GM23248 (cell line): ENCODE measurements at places on chromosomes 4 and X. TPM values are rescaled to one million over a fixed set of nuclear protein-coding genes. Genes with fewer than 3 reads are reported as not detected.

FABP2 gene
- not detected in 2 replicates for polyA plus RNA-seq

DNA sequence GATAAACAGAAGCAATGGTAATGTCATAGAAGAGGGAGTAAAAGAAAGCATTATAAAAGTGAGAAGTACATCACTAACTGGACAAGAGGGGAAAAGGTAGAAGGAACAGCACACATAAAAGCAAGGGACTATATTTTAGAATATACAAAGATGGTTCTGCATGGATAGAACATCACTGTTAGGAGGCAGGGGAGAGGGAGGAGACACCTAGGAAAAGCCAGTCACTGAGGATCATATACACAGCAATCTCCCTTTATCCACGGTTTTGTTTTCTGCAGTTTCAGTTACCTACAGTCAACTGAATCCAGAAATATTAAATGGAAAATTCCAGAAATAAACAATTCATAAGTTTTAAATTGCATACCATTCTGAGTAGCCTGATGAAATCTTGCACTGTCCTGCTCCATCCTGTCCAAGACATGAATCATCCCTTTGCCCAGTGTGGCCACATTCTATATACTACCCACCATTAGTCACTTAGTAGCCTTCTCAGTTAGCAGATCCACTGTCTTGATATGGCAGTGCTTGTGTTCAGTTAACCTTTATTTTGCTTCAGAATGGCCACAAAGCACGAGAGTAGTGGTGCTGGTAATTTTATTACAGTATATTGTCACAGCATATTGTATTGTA lies 74.2 kb downstream of the PPA2 start:
- peak; percentile 92 for DNase-seq
- H3K27ac ChIP-seq = peak overlapping the region; percentile 67
- H3K36me3 ChIP-seq = no peaks in the 10 kb centered on the region; the same call in 1 of the 2 replicates
- H3K27me3 ChIP-seq = no peaks in the 10 kb centered on the region

CXorf49 gene
- polyA plus RNA-seq = not detected in 2 replicates

DNA sequence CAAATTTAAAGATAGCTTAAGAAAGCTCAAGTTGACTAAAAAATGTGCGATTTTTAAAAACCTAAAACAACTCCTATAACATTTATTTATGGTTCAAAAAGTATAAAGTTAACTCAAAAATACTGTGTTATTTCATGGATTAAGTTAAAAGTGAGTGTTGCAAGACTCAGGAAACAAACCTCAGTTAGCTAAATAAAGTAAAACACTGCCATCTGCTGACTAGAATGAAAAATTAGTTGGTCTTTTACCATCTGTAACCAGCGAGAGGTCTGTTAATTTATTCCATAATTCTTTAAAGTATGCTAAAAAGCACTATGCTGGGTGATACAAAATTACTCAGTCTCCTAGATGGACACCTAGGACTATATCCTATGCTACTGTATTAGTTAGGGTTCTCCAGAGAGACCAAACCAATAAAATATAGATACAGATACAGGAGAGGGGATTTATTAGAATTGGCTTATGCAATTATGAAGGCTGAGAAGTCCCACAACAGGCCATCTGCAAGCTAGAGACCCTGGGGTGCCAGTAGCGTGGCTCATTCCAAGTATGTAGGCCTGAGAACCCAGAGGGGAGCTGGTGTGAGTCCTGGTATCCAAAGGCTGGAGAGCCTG lies 4.9 kb upstream of the WDFY3 start:
- peaks cover 11% of the 10 kb centered on the region for H3K4me1 ChIP-seq
- H3K27ac ChIP-seq = no peak overlapping the region
- no peak overlapping the region for H3K4me3 ChIP-seq
- H3K27me3 ChIP-seq = no peaks in the 10 kb centered on the region
- peak; percentile 83 for DNase-seq
- H3K36me3 ChIP-seq = no peaks in the 10 kb centered on the region

- DNase-seq = no peak
- no peaks in the 10 kb centered on the region for H3K4me1 ChIP-seq
- H3K4me3 ChIP-seq = no peak overlapping the region
- no peaks in the 10 kb centered on the region for H3K27me3 ChIP-seq
- no peak overlapping the region for H3K27ac ChIP-seq
- H3K36me3 ChIP-seq = no peaks in the 10 kb centered on the region
Observed at GRCh38 chr4:132767901-132768300, 381.2 kb upstream of the PCDH10 start.

DNA sequence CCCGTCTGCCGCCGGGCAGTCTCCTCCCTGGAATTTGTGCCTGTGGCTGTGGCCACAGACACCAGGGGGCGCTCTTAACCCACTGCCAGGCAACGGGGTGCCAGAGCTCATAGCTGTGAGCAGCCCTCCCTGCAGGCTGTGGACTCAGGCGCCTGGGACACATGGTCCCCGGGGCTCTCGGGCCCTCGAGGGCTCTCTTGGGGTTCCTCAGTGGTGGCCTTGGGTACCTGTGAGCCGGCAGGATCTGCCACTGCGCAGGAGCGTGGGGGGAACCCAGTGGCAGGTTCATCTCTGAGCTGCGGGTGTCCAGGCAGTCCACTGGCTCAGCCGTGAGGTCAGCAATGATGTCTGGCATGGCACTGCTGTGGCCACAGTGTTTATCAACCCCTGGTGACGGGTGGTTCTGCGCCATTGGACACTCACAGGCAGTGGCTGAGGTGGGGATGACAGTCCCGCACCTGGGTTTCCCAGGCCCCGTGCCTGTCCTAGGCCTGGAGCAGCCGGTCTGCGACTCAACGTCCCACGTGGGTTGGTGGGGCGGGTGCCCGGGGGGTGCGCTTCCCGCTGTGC lies 37.2 kb downstream of the PCGF3 start:
- peaks cover under 1% of the 10 kb centered on the region; the same call in 1 of the 2 replicates for H3K36me3 ChIP-seq
- H3K4me3 ChIP-seq = no peak overlapping the region
- H3K4me1 ChIP-seq = no peaks in the 10 kb centered on the region
- no peak overlapping the region for H3K27ac ChIP-seq
- no peaks in the 10 kb centered on the region for H3K27me3 ChIP-seq

SOD3 gene
- polyA plus RNA-seq = 9.2 and 10.1 TPM in 2 replicates

PPBP gene
- not detected in 2 replicates for polyA plus RNA-seq

DNA sequence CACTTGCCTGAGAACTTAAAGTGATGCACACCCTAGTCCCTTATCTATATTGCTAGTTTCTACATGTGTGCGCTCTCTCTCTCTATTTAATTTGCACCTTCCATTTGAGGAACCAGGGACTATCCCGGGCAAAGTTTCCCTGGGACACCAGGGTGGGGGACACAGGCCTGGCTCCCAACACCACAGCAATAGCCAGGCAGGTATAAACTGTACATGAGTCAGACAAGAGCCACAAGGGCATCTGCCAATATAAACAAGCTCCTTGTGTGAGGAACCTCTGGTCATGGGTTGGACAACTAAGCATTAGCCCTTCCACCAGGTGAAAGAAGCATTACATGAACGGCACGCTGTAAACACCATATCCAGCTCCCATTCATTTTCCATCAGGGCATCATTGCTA lies 455.5 kb downstream of the STIM2 start:
- H3K27ac ChIP-seq = no peak overlapping the region
- no peaks in the 10 kb centered on the region for H3K27me3 ChIP-seq
- H3K4me3 ChIP-seq = no peak overlapping the region

- no peak overlapping the region for H3K4me3 ChIP-seq
- peak; percentile 17 for DNase-seq
- H3K4me1 ChIP-seq = peaks cover 8% of the 10 kb centered on the region; the same call in 1 of the 2 replicates
- no peaks in the 10 kb centered on the region for H3K27me3 ChIP-seq
- H3K36me3 ChIP-seq = no peaks in the 10 kb centered on the region
Observed at GRCh38 chrX:7086384-7086783, 61.1 kb upstream of the STS start.

GRCh38 chr4:77959566-77960338 lies 97.1 kb downstream of the MRPL1 start:
- no peaks in the 10 kb centered on the region for H3K4me1 ChIP-seq
- no peaks in the 10 kb centered on the region for H3K27me3 ChIP-seq
- H3K36me3 ChIP-seq = no peaks in the 10 kb centered on the region
- H3K4me3 ChIP-seq = no peak overlapping the region

AFM gene
- not detected in 2 replicates for polyA plus RNA-seq
